CD4-positive, alpha-beta T cell treated with Interleukin-6 at 100 ng/mL for 8 hours (primary cell): ENCODE measurements at places on chromosomes 3 and 15.

GRCh38 chr3:34851137-34851536 lies 788.2 kb upstream of the ARPP21 start:
- DNase-seq = no peak

DNA sequence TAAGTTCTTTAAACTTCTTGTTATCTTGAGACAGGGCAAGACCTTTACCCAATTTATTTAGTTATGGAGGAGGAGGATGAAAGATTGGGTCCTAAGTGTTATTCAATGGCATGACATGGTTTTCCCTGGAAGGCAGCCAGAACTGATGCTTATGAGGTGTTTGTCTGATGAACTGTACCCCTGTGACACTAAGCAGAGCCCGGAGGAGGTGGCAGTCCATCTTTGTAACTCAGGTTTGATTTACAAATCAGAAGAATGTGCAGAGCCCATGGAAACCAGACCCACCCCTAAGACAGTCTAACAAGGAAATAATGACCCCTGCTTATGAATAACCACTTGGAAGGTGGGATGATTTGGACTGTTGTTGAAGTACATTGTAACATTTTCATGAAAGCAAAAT lies 878.6 kb upstream of the NR2F2 start:
- no peak for DNase-seq

DNA sequence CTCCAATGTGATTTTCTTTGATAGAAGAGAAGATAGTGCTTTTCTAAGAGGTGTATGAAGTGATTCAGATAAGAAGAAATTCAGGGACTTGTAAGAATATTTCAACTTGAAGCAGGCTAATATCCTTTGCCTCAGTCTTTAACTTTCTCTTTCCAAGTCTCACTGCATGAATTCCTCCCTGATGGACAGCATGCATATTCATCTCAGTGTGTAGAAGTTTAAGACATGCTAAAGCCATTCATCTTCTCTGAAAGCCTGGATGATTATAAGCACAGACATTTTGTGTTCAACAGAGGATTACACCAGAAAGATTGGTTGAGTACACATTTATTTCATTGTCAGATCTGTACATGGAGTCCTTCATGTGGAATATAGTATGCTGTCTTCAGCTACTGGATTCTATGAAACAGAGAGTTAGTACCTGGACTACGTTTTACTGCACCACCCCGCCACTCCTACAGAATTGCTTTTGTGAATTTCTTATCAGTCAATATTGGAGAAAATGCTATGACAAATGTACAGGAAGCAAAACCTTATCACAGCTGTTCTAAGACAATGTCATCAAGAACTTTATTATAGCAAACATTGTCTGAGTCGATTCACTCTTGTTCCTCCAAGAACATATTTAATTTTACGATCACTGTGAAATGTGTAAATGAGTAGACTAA lies 1346.1 kb downstream of the OTOL1 start:
- no peak for DNase-seq

DNA sequence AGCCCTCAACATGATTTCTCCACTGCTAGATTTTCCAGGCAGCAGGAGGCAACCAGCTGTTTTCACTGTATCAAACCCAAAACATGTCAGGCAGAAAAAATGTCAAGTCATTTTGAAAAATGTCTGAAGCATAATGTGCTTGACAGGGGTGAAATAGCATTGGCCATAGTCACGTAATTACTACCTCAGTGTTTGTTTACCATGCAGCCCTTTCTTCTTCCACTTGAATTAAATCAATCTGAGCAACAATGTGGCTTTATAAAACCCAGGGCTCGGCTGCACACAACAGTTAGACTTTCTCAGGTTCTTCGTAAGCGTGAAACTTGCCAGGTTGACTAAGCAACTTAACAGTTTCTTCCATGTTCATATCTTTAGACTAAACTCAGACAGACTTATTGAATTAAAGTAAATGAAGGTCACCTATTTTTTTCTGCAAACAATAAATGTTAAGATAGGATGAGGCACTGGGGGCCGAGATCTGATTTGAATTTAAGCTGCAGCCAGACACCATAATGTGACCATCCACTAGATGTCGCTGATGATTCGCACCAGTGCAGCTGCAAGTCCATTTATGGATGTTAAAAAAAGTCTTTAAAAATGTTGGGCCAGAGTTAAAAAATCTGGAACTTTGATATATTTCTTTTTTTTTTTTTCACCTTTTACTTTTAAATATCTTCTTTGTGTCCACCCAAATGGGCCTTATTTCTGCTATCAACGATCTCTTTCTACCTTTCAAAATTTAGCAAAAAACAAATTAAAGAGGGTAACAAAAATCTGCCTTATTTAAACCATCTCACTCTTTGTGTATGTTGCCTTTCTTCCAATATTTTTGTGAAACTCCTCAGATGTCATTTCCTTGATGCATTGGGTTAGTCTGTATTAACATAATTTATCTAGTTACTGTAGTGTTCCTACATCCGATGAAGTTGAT lies 305.9 kb downstream of the CACNA2D3 start:
- no peak for DNase-seq

DNA sequence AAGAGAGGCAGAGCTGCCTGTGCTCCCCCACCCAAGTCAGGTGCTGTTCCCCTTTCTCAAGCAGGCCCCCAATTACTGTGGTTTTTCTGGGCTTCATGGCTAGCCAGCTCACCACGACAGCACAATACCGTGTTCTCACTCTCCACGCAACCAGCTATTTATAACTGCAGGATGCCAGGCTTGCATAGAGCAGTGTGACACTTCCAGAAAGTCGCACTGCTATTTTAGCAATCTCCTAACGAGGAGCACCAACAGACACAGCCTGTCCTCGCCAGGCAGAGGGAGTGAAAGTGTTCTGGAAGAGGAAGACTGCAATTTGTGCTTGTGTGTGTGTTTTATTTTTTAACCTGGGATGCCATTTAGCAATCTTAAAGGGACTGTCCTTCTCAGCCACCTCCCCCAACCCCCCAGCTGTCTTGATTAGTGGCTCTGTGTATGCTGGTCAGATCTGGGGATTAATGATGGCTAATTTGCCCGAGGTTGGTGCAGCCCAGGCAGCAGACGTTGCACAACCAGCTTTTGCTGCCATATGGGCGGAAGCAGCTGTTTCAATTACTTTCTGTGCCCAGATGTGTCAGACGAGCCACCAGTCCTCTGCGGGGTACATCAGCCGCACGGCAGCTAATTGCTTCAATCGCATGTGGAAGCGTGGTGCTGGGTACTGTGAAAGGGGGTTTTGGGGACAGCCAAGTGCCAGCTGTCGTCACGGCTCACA lies 268.0 kb upstream of the ARRDC4 start:
- no peak for DNase-seq

DNA sequence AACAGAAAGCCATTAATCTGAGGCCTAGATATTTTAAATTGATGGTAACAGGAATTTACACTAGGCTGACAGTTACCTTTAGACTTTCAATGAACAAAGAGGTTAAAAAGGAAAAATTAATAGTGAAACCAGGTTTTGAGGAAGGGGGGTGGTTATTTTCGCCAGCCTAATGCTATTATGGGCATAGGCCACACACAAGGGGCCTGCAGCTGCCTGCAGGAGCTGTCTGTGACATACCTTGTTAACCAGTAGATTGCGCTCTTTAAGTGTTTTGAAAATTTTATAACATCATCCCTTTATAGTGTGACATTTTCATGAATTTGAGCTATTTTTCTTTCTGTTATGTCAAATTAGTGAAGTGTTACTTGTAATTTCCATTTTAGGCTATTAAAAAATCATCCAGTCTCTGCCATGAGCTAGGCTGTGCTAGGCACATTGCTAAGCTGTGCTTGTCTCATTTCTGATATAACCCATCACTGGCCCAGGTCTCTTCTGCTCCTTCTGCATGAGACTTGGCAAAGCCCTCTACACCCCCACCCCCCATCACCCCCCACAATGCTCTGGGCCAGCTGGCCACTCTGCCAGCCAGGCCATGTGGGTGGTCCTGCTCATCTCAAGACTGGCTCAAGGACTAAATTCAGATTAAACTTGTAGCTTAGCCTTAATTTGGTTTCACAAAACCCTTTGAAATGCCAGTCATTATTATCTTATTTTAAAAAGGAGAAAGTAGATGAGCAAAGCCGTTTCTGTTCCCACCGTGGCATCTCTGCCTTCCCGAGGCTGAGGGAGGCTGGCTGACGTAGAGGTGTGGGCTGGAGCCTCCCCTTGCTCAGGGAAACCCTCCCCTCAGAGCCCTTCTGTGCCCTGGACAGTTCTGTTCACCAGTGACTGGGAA lies 48.4 kb upstream of the SEC22A start:
- no peak for DNase-seq

- no peak for DNase-seq
Observed at GRCh38 chr3:105085506-105085905, 281.2 kb upstream of the ALCAM start.

GRCh38 chr3:94336046-94336753 lies 273.3 kb downstream of the NSUN3 start:
- no peak for DNase-seq
